ENCODE measurements at places on chromosomes 7 and 10.
A peak's percentile ranks its signal among the peaks of the same experiment; 100 is the strongest.

GRCh38 chr7:96303686-96304443, 18.0 kb downstream of the SLC25A13 start:
- no peak for DNase-seq

GRCh38 chr7:135508883-135509588, 866 bp downstream of the CNOT4 start:
- DNase-seq = peak; percentile 25

DNA sequence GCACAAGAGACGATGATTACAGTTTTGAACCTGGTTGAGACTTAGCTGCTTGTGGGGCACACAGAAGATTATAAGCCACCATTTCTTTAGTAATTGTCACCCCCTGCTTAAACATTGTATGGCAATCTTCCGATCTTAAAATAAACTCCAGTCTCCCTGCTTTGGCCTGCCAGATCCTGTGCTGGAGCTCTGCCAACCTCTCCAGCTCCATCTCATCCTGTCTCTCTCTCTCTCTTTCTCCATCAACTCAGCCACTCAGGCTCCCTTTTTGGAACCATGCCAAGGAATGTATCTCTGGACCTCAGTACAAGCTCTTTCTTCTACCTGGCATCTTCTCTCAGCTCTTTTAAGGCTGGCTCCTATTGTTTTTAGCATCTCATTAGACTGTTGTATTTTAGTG, 1053.2 kb downstream of the REEP3 start:
- no peak for DNase-seq

DNA sequence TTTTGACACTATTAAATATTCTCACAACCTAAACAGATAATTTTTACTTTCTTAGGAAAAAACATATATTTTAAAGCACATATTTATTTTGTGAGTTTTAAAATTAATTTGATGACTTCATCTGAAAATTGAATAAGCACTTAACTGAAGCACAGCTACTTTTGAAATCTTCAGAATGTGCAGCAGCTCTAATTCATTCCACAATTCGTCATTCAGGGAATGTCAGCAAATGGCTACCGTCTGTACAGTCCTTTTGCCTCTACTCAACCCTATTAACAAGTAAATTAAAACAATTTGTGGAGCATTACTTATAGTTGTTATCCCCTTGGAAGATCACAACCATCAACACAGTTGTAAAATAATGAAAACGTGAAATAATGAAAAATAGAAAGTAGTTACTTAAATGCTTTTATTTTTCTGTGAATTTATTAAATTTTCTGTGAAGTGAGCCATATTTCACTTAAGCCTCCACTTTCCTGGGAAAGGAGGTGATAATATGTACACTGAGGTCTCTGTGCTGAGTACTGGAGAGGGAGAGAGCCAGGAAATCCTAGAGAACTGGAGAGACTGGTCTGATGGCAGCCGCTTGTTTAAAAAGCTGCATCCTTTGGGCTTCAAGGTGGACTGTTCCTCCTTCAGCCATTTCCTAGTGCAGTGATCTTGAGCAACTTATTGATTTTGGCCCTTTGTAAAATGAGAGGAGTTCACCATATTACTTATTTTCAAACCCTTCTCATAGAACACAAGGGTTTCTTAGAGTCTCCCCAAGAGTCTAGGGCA, 70.6 kb downstream of the REEP3 start:
- DNase-seq = no peak

- DNase-seq = no peak
These were observed 9.5 kb downstream of the CHRM2 start for GRCh38 chr7:136877990-136878389.

GRCh38 chr7:55084307-55084706, 65.5 kb downstream of the EGFR start:
- no peak for DNase-seq

DNA sequence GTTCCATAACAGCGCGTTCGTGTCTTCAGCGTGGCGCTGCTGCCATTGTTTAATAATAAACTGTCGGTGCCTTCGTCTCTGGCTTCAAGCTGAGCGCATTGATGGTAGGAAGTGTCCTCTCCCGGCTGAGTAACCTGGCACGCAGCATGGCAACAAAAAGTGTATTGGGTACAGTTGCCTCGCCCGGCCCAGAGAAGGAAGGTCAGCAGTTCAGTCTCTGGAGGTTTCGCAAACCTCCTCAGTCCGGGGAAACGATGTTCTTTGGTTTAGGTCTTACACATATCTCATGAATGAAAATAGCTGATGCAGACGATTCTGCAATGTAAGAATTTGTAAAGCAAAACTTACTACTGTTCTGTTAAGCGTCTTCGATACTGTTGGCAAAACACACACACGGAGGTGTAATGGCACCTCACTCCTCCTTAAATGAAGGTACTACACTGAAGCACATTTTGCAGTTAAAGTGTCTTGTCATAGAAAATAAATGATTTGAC, 739 bp upstream of the CCDC186 start:
- DNase-seq = no peak

All from CD4-positive, alpha-beta T cell treated with Interleukin-4 for 4 hours (primary cell).